Central memory CD4-positive, alpha-beta T cell (primary cell): ENCODE measurements at places on chromosomes 5 and 9.

GRCh38 chr5:13553896-13554295 lies 390.6 kb downstream of the DNAH5 start:
- DNase-seq: no peak

- DNase-seq: no peak
These were observed 332.4 kb upstream of the EFNA5 start for GRCh38 chr5:108003178-108003577.

DNA sequence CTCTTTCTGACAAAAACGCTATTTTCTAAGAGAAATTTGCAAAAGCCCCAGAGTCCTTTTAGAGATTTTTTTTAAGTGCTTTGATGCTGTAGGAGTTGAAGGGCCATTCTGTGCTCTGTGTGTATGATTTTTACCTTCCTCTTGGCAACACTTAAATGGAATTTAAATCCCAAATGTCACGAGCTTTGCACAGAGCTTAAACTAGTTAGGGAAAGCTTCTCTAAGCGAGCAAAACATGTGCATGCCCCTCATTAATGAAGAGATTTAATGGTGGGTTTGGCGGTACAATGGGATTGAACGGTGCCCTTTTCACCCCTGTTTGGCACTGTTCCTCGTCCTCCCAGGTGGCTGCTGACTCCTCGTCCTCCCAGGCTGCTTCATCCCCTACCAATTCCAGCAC lies 220.7 kb downstream of the DRD1 start:
- DNase-seq: no peak

DNA sequence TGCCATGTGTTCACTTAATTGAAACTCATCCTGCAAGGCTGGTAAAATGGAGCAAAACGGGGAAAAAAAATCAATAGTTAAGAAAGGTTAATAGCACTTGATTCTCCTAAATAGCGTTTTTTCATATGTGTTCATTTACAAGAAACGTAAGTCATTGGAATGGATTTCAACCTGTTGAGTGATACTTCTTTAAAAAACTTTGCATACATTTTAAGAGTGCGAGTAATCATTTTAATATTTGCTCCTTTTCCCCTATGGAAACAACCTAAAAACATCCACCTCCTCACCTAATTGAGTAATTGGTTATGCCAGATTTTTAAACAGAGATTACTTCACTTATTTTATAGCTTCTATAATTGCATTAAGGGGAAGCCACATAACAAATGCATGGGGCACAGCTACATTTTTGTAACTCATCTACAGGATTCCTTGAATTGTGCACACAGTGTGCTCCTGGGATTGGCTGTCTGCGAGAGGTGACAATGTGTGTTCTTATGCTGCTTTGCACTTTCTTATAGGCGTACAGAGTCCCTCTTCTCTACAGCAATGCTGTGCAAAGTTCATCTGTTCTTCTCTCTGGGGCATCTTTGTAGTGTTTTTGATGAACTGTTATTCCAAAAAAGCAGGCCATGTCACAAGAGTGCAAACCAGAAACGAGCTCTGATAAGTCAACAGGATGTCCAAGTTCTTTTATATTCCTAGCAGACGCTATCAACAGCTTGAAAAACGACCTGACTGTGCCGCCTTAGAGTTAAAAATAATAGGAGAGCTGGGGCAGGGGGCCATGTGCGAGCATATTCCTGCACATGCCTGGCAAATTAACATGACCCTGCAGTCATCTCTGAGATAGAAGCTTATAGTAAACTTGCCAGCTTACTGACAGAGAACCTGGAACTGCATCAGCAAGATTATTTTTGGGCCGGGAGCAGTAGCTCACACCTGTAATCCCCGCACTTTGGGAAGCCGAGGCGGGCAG lies 117.9 kb downstream of the GOLPH3 start:
- DNase-seq: no peak

GRCh38 chr5:76402251-76402885 lies 717 bp upstream of the IQGAP2 start:
- peak; percentile 89 for DNase-seq

DNA sequence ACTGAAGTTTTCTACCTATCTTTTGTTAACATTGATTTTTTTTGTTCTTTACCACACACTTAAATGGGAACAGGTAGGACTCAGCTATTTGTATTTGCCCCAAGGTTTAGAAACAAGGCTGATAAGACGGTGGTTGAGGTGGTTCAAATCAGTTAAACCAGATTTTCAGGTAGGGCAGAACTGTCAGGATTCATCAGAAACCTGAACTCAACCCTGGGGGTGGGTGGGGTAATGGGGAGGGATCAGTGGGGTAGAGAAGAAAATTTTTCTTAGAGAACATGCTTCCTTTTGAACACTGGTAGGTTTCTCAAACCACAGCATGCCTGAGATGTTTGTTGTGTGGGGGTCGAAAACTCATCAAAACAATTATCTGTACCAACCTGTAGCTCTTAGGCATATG lies 113.0 kb downstream of the BASP1 start:
- DNase-seq: no peak

DNA sequence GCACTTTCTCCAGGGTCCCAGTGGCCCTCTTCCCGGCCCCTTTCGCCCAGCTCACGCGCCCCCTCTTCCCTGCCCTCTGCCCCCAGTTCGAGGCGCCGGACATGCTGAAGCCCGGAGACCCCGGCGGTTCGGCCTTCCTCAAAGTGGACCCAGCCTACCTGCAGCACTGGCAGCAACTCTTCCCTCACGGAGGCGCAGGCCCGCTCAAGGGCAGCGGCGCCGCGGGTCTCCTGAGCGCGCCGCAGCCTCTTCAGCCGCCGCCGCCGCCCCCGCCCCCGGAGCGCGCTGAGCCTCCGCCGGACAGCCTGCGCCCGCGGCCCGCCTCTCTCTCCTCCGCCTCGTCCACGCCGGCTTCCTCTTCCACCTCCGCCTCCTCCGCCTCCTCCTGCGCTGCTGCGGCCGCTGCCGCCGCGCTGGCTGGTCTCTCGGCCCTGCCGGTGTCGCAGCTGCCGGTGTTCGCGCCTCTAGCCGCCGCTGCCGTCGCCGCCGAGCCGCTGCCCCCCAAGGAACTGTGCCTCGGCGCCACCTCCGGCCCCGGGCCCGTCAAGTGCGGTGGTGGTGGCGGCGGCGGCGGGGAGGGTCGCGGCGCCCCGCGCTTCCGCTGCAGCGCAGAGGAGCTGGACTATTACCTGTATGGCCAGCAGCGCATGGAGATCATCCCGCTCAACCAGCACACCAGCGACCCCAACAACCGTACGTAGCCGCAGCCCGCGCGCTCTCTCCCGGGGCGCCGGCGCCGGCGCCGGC lies 1.0 kb downstream of the PRDM6 start:
- no peak for DNase-seq

- no peak for DNase-seq
These were observed 11.9 kb downstream of the SLC25A51 start for GRCh38 chr9:37892063-37892462.

GRCh38 chr5:59792983-59793585 lies 100.4 kb downstream of the PDE4D start:
- no peak for DNase-seq

GRCh38 chr5:158727771-158728311 lies 371.9 kb downstream of the EBF1 start:
- no peak for DNase-seq

GRCh38 chr9:122931226-122932121 lies at the start of gene ZBTB26:
Gene ZBTB26, minus strand, starts transcription at chr9:122931512. Its CDS starts 11,578 bp downstream, at chr9:122919934.
- peak; percentile 84 for DNase-seq

DNA sequence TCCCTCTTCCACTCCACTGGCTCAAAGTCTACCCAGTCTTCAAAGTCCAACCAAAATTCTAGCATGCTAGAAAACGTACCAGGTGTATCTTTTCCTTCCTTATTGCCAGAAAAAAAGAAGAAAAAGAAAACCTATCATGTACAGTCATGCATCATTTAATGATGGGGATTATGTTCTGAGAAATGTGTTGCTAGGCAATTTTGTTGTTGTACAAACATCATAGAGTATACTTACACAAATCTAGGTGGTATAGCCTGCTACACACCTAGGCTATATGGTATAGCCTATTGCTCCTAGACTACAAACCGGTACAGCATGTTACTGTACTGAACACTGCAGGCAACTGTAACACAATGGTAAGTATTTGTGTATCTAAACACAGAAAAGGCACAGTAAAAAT lies 104.8 kb downstream of the SREK1 start:
- no peak for DNase-seq
